Progenitor cell of endocrine pancreas (in vitro differentiated cells): ENCODE measurements at places on chromosomes 11 and 22. TPM values are rescaled to one million over a fixed set of nuclear protein-coding genes. Genes with fewer than 3 reads are reported as not detected.

DNA sequence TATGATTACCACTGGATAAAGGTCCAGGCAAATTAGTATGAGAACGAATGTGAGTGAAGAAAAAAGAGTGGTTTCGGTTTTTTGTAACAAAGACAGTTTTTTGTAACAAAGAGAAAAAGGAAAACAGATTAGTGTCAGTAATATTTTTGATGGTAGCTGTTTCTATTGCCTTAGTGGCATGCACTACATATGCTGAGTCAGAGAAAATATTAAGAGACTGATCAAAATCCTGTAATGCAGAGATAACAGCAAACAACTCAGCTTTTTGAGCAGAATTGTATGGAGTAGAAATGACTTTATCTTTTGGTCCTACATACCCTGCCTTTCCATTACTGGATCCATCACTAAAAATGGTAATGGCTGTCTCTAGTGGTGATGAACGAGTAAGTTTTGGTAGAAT is 22.7 kb upstream of the MTNR1B start:
- peaks cover 11% of the 10 kb centered on the region for H3K4me1 ChIP-seq
- H3K36me3 ChIP-seq = peaks cover 17% of the 10 kb centered on the region
- no peak overlapping the region for H3K27ac ChIP-seq
- H3K4me3 ChIP-seq = no peak overlapping the region

GRCh38 chr22:24380220-24380904 is 47.0 kb upstream of the ADORA2A start:
- DNase-seq = no peak
- H3K4me3 ChIP-seq = no peak overlapping the region
- H3K27ac ChIP-seq = peak overlapping the region; percentile 62
- H3K36me3 ChIP-seq = peaks cover 29% of the 10 kb centered on the region
- H3K27me3 ChIP-seq = no peaks in the 10 kb centered on the region

DNA sequence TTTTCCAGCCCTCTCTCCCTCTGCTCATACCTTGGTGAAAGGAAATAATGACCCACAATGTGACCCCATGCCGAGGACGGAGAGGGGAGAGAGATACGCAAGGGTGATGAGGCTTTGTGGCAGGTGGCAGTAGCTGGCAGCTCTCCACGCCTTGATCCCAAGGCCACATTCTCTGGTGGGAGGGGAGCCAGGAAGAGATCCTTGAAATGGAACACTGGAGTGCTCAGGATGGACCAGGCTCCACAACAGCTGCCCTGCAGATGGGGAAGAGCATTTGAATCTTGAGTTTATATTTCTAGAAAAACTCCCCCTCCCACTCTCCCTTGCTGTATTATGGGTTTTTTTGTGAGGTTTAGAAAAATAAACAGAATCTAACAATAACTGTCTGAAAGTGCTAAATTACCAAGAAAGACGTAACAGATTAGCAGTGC is 61.6 kb upstream of the CDON start:
- H3K27me3 ChIP-seq = peaks cover 27% of the 10 kb centered on the region
- no peak overlapping the region for H3K4me3 ChIP-seq
- H3K27ac ChIP-seq = no peak overlapping the region
- DNase-seq = no peak

DNA sequence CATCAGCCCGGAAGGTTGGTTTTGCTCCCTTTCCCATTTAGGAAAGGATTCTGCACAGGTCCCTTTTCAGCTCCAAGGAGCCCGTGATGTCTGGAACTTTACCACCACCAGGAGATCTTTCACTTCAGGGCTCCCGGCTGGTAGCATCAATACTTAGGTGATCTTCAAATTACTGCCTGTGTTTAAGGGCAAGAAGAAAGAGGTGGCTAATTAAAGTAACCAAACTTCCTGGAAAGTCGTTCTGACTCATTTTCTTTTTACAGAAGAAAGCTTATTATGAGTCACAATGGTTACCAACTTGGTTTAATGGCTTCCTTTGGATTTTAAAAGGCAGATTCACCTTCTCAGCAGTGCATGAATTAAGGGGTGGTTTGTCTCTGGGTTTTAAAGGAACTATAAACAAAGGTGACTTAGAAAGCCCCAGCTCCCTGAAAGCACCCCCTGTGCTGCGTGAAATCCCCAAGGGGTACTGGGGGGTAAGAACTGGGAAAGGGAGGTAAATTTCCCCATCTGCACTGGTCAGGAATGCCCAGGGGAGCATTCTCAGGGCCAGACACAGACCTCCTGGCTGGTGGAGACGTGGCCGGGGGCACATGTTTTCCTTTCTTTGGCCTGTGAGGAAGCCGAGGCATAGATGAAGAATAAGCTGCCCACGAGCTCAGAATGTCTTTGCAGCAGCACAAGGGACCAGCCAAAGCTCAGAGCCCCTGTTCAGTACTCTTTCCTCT is 8.8 kb downstream of the POU2F3 start:
- H3K4me1 ChIP-seq = no peaks in the 10 kb centered on the region
- no peak overlapping the region for H3K27ac ChIP-seq
- peaks cover 74% of the 10 kb centered on the region for H3K27me3 ChIP-seq
- H3K36me3 ChIP-seq = no peaks in the 10 kb centered on the region

- H3K4me3 ChIP-seq = no peak overlapping the region
- H3K4me1 ChIP-seq = no peaks in the 10 kb centered on the region
- peaks cover 12% of the 10 kb centered on the region for H3K27me3 ChIP-seq
- DNase-seq = no peak
- H3K36me3 ChIP-seq = no peaks in the 10 kb centered on the region
Measured at GRCh38 chr11:127223026-127223425, 222.5 kb upstream of the KIRREL3 start.

GRCh38 chr22:24494167-24494527 is 985 bp upstream of the UPB1 start:
- H3K4me1 ChIP-seq = peaks cover 19% of the 10 kb centered on the region
- peaks cover 59% of the 10 kb centered on the region for H3K27me3 ChIP-seq
- H3K4me3 ChIP-seq = peak overlapping the region; percentile 37

DNA sequence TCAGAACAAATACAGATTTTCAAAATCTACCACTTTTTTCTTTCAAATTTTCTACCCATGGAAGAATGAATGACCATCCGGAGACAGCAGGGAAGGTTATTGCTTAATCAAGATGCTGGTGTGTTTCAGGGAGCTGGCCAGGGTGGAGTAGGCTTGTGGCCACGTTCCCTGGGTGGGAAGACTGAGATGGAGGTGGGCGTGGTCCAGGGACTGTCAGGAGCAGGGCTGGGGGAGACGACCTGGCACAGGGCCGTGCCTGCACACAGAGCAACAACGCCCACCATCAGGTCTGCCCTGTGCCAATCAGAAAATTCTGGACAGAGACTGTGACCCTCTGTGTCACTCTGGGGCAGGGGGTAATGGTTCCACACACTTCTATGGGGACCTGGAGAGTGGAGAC is 7.1 kb upstream of the APOBEC3H start:
- H3K27me3 ChIP-seq = peaks cover 10% of the 10 kb centered on the region
- H3K4me3 ChIP-seq = no peak overlapping the region
- H3K4me1 ChIP-seq = peaks cover 6% of the 10 kb centered on the region

DNA sequence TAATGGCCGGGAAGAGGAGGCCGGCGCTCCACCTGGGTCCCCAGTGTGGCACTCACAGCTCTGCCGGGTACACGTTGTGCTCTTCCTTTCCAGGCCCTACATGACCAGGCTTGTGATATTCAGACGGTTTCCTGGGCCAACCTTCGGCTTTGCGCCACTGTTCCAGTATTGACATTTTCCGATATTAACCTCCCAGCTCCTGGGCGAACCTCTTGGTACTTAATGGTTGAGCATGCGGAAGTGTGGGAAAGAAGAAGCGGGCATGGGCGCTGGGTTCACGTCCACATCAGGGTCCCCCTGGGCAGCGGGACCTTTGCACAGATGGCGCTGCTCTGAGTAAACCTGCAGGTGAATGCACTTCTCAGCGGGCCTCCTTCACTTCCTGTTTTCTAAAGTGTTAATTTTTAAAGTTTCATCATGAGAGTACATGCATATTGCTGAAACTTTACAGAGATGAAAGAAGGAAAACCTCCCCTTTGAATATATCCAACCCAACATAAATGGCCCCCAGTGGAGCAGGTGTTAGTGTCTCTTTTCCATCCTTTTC is 286.7 kb downstream of the TBC1D22A start:
- no peak overlapping the region for H3K27ac ChIP-seq
- H3K27me3 ChIP-seq = no peaks in the 10 kb centered on the region
- H3K4me1 ChIP-seq = peaks cover 7% of the 10 kb centered on the region
- DNase-seq = no peak
- no peaks in the 10 kb centered on the region for H3K36me3 ChIP-seq
- no peak overlapping the region for H3K4me3 ChIP-seq

- H3K27me3 ChIP-seq = no peaks in the 10 kb centered on the region
- H3K27ac ChIP-seq = no peak overlapping the region
- H3K36me3 ChIP-seq = peaks cover 6% of the 10 kb centered on the region
- DNase-seq = peak; percentile 80
- no peaks in the 10 kb centered on the region for H3K4me1 ChIP-seq
Measured at GRCh38 chr22:42621505-42622002, 6.9 kb upstream of the POLDIP3 start.

GRCh38 chr11:76799066-76799804 is 16.1 kb downstream of the TSKU start:
- no peak overlapping the region for H3K4me3 ChIP-seq
- peaks cover 4% of the 10 kb centered on the region for H3K36me3 ChIP-seq
- DNase-seq = peak; percentile 82
- H3K27me3 ChIP-seq = no peaks in the 10 kb centered on the region

- no peaks in the 10 kb centered on the region for H3K36me3 ChIP-seq
- no peak for DNase-seq
- no peak overlapping the region for H3K4me3 ChIP-seq
- H3K27ac ChIP-seq = no peak overlapping the region
- H3K4me1 ChIP-seq = no peaks in the 10 kb centered on the region
Measured at GRCh38 chr22:24937114-24937513, 9.4 kb downstream of the LHFPL7 start.

DNA sequence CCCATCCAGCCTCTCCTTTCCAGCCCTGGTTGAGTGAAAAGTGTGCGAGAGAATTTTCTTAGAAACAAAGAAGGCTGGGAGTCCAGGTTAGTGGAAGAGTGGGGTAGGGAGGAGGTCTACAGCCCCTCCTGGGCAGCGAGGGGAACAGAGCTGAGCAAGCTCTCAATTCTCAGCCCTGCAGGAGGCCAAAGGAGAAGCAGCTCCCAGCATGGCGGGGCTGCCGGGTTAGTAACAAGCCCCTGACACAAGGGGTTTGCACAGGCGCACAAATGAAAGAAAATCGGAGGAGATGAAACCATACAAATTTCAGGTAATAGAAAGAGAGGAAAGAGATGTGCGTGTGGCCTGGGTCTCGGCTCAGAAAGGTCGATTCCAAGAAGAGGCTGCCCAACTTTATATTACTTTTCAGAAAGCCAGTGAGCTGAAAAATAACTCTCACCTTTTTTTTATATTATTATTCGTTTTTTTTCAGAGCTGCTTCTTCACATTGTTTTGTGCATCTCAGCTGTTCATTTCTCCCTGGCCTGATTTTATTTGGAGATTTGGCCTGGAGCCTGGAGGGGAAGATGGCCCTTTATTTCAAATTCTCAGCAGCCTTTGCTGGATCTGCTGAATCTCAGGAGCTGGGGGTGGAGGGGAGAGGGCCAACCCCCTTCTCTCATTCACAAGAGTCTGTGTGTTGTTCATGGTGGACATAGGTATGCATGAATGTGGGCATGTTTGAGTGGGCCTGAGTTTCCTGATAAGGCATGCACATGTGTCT is 583.2 kb downstream of the BUD13 start:
- no peak for DNase-seq
- H3K27me3 ChIP-seq = peaks cover 12% of the 10 kb centered on the region

GRCh38 chr22:38860283-38861169 is 11.5 kb downstream of the CBX6 start:
- H3K27me3 ChIP-seq = no peaks in the 10 kb centered on the region
- DNase-seq = no peak
- peaks cover 2% of the 10 kb centered on the region for H3K36me3 ChIP-seq
- H3K27ac ChIP-seq = no peak overlapping the region
- no peak overlapping the region for H3K4me3 ChIP-seq
- H3K4me1 ChIP-seq = peaks cover 23% of the 10 kb centered on the region

DNA sequence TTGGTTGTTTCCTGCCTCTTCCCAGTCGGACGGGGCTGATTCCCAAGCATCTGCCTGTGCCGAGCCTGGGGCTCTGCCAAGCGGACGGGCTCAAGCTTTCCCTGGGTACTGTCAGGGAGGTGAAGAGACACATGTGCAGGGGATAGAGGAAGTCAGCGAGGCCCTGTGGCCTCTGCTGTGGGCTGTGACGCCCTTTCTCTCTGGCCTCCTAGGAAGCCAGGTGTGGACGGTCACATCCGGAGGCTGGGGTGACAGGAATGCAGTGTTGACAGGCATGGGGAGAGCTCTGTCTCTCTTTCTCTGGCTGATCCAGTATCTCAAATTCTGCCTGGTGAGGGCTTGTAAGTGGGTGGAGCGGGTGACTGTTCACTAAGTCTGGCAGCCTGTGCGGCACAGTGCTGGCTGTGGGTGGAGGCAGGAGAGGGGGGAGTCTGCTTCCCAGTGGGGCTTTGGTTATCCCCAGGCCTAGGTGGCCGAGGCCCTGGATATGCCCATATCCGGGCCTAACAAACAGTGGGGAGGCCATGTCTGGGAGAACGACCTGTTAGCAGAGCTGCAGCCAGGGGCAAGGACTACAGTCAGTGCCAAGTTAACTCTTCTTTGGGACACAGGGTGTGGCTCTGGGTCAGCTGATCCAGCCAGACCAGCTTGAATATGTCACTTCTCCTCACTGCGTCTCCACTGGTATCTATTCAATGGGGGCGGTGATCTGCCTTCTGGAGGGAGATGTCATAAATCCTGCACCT is 1.9 kb downstream of the KCTD17 start:
- no peak overlapping the region for H3K4me3 ChIP-seq
- H3K27ac ChIP-seq = no peak overlapping the region
- H3K36me3 ChIP-seq = peaks cover 2% of the 10 kb centered on the region
- H3K4me1 ChIP-seq = peaks cover 6% of the 10 kb centered on the region
- no peak for DNase-seq

GRCh38 chr11:19117760-19118097 is 761 bp downstream of the ZDHHC13 start:
- DNase-seq = no peak
- peak overlapping the region; percentile 92 for H3K4me3 ChIP-seq
- H3K36me3 ChIP-seq = peaks cover 5% of the 10 kb centered on the region
- H3K27ac ChIP-seq = peak overlapping the region; percentile 59
- H3K27me3 ChIP-seq = peaks cover 5% of the 10 kb centered on the region

- DNase-seq = no peak
- H3K4me1 ChIP-seq = peaks cover 6% of the 10 kb centered on the region
- H3K4me3 ChIP-seq = peak overlapping the region; percentile 82
- H3K27ac ChIP-seq = no peak overlapping the region
- no peaks in the 10 kb centered on the region for H3K36me3 ChIP-seq
Measured at GRCh38 chr11:32830413-32830738, 649 bp downstream of the PRRG4 start.

GSTT4 gene
- total RNA-seq = not detected in 2 replicates

ANKRD13D gene
- 74.9 and 76.0 TPM in 2 replicates for total RNA-seq

SMIM38 gene
- 0.65 and 1.2 TPM in 2 replicates for total RNA-seq

TRIM51 gene
- not detected in 2 replicates for total RNA-seq

MRPL21 gene
- 51.4 and 54.0 TPM in 2 replicates for total RNA-seq

PTPN5 gene
- 11.3 and 12.6 TPM in 2 replicates for total RNA-seq

MYBPC3 gene
- total RNA-seq = 0.10 and 0.22 TPM in 2 replicates

CD248 gene
- total RNA-seq = 0.22 and 0.67 TPM in 2 replicates

ZP1 gene
- total RNA-seq = not detected in 2 replicates

OR1S1 gene
- total RNA-seq = not detected in 2 replicates

CRACR2B gene
- 50.9 and 52.9 TPM in 2 replicates for total RNA-seq

C11orf42 gene
- not detected in 2 replicates for total RNA-seq
